ENCODE measurements at places on chromosomes 12 and 14.

GRCh38 chr12:22971701-22972191 lies 346.8 kb downstream of the ETNK1 start:
- no peak for DNase-seq

DNA sequence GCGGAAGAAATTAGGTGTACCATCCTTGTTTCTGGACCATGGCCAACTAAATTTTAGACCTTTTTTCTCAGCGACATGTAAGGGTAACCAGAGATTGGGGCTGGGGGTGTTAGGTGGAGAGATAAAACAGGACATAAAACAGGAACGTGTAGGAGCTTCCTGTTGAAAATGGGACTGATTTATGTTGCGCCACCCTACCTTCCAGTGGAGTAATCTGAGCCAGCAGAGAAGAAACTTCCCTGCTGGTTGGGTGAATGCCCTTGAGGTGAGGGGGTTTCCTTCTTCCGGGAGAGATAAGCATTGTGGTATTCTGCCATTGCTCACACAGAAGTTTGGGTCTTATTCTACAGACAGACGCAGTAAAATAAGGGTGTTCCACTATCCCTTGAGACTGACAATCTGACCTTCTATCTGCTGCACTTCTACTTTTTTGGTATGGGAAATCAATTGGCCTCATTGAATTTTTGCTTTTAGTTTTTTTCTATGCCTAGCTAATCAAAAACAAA lies 417.6 kb downstream of the PCNX1 start:
- DNase-seq = no peak

DNA sequence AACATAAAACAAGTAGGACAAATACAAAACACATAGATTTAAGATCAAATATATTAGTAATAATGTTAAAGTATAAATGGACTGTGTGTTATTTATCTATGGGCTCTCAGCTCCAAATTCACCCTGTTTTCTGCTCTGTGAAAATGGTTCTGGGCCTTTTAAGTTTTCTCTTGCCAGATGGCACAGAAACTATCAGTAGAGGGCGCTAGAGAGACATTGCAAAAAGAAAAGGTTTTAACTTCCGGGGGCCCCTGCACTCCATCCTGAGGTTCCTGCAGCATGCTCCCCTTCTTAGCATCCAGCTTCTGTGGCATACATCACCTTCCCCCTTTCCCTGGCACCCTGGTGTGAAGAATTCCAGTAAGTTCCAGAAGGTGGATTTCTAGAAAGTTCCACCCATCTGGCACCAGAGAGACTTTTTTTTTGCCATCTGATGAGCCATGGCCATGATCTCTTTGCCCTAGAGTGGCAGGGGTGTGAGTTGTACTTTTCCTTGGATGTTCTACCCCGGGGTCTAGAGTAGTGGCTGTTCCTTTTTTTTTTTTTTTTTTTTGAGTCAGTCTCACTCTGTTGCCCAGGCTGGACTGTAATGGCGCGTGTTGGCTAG lies 29.3 kb downstream of the ZCRB1 start:
- no peak for DNase-seq

GRCh38 chr14:71693381-71693780 lies 238.8 kb upstream of the RGS6 start:
- DNase-seq = no peak

GRCh38 chr12:54292083-54292930 lies 8.5 kb downstream of the NFE2 start:
- no peak for DNase-seq

DNA sequence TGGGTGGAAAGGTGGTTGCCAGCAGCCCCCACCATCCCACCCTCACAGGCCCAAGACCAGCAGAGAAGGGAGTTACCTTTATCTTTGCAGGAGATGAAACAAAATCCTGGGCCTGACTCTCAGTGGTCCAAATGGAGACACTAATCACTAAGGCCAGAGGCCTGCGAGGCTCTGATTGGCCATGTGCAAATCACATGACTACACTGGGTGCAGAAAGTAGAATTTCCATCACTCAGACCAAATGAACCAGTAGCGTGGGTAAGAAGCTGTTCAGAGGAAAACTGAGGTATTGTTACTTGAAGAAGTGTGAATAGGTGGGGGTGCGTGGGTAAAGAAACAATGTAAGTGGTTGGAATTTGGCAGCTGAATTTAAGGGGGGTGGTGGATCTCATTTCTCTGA lies 20.2 kb upstream of the PPP1CC start:
- no peak for DNase-seq

DNA sequence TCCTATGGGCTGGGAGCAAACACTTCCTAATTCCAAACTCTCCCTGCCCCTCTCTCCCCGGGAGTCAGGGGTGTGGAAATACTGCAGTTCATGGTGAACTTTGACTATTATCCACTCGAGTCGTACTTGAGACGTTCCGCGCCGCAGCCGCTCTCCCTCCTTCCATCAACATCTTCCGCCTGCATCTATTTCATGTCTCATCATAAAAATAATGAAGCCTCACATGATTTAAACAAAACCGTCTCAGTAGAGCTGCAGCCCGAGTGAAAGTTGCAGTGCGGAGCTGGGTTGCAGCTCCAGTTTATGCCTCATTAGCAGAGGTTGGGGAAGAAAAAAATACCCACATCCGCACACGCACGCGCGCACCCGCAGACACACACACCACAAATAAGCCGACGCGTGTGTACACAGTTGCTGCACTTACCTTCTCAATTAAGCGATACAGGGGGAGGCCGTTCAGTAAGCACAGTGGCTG lies 283 bp downstream of the LMO3 start:
- peak; percentile 74 for DNase-seq

GRCh38 chr12:83850531-83850930 lies 1062.1 kb downstream of the SLC6A15 start:
- DNase-seq = no peak

DNA sequence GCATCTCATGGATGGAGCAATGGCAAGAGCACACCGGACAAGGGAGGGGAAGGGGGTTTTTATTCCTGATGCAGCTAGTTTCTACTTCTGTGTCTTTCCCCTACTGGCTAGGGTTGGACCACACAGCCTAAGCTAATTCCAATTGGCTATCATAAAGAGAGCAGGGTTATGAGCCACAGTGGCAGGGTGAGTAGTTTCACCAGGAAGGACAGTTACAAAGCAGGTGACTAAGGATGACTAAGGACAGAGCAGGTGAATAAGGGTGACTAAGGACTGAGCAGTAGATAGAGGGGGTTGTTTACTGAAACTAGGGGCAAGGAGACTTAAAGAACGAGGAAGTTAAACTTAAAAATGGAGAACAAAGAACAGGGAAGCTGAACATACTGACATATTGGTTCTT lies 321.4 kb upstream of the SEL1L start:
- no peak for DNase-seq

- DNase-seq = no peak
Measured at GRCh38 chr14:74563233-74563585, 48.8 kb downstream of the LTBP2 start.

- DNase-seq = no peak
Measured at GRCh38 chr12:90015228-90015627, 306.6 kb upstream of the ATP2B1 start.

GRCh38 chr12:31517994-31518393 lies 72.9 kb downstream of the DENND5B start:
- peak; percentile 9 for DNase-seq

- DNase-seq = no peak
Measured at GRCh38 chr12:101857043-101857558, 20.3 kb upstream of the DRAM1 start.

DNA sequence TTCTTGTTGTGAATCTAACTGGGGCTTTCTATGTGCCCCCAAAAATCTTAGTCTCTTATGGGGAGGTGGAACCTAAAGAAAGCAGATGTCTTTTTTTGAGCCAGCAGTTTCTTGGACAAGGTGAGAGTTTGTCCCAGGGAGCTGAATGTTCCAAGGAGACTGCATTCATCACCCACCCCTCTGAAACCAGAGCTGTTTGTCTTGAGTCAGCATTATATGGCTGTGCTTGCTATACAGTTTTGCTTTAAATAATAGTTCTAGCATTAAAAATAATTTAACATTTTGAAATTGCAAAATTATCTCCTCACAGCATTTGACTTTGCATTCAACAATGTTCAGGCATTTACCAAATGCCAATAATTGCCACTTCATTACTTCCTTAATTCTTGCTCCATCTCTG lies 813.3 kb downstream of the BCL11B start:
- no peak for DNase-seq

DNA sequence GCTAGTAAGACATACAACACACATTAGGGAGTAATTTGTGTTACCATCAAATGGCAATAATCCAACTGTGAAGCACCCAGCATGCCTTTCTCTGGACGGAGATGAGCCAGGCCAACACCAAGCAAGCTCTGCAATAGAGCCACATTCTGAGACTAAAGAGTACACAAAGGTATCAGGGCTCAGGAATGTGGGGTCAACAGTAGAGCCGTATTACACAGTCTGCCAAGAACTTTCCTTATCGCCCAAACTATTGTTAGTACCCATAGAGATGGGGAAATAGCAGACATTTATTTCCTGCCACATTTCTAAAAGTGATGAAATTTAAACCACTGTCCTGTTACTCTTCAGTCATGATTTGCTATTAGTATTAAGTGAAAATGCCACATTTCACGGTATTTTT lies 113.7 kb downstream of the BMP4 start:
- DNase-seq = no peak

DNA sequence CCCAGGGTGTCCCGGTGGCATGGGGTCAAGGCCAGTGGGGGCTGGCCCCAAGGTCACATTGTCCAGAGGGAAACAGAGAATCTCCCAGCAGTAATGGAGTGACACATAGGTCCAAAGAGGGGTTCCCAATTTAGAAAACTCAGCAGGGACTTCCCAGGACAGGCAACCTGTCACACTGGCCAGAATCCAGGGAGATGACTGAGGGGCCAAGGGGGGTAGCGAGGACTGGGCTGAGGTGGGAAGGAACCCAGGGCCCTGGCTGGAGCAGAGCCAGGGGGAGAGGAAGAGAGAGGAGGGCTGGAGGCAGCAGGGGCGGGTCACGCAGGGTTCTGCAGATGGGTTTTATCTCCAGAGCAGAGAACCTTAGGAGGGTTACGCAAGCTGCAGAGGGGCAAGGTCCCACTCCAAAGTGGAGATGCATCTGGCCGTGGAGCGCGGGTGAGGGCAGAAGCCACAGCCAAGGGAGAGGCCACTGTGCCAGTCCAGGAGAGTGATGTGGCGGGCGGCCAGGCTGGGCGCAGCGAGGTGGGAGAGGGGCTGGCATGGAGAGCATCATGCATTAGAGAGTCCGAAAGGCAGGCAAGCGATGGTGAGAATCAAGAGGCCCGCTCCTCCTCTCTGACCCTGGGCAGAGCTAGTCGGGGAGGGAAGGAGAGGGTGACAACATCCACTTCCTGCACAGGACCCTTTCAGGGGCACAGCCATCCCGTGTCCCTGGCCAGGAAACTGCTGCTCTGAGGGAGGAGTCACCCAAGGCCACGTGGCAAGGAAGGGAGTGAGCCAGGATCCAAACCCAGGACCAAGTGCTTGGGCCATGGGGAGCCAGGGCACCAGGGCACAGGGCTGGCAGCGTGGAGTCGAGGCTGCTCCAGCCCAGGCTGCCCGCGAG lies 29.0 kb downstream of the NCOR2 start:
- no peak for DNase-seq

GRCh38 chr12:82651489-82651888 lies 35.2 kb upstream of the TMTC2 start:
- DNase-seq = no peak

DNA sequence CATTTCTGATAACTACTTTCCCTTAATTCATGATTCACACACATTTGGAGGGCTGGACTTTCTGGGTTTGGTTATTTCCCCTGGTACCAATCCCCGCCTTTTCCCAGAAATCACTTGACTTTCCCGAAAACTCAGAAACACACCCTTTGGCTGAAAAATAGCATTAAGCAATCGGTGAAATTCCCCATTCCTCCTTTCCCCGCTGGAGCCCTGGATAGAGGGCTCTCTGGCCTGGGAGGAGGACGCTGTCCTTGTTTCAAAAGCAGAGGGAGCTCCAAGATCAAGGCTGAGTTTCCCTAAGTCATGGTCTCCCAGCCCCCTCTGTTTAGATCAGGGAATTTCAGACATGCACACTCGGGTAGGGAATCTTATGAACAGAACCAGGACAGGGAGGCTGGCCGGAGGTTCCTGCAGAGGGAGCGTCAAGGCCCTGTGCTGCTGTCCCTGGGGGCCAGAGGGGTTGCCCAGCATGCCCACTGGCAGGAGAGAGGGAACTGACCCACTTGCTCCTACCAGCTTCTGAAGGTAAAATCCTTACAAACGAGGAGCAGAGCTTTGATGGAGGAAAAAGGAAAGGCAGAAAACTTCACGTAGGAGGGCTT lies at the start of gene C1S:
C1S (plus strand) TSS at position 366 of the 602 bp plus-strand sequence. CDS start 1,195 bp downstream, outside the sequence.
- peak; percentile 52 for DNase-seq

DNA sequence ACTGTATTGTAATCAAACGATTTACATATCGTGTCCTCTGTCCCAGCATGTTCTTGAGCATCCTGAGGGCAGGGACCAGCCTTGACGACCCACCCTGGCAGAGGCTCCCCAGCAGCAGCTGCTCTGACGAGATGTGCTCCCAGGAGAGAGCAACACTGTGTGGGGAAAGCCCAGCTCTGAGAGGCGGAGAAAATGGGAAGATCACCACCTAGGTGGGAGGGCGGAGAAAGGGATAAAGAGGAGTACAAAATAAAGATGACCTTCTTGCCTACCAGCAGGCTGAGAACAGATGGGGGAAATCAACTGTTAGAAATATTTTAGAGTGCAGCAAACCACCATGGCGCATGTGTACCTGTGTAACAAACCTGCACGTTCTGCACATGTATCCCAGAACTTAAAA lies 71.5 kb upstream of the CAPRIN2 start:
- DNase-seq = no peak

- no peak for DNase-seq
Measured at GRCh38 chr12:64976131-64976530, 145.0 kb downstream of the WIF1 start.

- peak; percentile 21 for DNase-seq
Measured at GRCh38 chr14:72480464-72481243, 413.2 kb downstream of the DPF3 start.

- DNase-seq = no peak
Measured at GRCh38 chr12:82144505-82144904, 213.7 kb downstream of the CCDC59 start.

DNA sequence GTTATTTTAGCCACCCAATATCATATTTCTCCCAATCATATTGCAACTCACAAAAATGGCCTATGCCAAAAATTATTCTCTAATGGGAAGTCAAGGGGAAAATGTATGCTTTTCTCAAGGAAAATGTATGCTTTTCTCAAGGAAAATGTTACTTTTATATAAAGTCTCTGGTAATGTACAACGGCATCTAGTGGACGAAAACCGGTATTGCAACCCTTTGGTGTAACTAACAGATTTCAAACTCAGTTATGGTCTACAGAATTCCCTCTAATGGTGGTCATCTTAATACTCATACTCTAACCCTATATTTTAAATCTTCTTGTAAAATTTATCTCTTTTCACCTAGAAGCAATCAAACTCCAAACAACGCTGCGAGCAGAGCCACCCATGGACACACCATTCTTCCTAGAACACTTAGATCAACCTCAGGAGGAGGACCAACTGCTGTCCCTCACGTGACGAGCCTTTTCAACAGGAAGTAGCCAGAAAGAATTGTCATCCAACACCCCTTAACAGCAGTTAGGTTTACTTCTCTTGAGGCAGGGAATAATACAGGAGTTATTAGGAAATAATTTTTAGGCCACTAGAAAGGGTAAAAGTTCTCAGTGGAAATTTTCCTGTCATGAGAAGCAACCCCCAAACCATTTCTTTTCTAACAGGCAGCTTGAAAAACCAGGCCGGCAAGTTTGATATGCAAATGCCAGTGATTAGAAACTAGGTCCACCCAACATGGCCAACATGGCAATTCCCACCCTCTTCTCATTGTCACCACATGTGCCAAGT lies 20.1 kb downstream of the APOBEC1 start:
- no peak for DNase-seq

- no peak for DNase-seq
Measured at GRCh38 chr14:95980402-95980801, 58.8 kb upstream of the C14orf132 start.

All from retina (tissue), 1 donor.